Breast epithelium (tissue), 4 donors: ENCODE measurements at places on chromosomes 12 and 14.

DNA sequence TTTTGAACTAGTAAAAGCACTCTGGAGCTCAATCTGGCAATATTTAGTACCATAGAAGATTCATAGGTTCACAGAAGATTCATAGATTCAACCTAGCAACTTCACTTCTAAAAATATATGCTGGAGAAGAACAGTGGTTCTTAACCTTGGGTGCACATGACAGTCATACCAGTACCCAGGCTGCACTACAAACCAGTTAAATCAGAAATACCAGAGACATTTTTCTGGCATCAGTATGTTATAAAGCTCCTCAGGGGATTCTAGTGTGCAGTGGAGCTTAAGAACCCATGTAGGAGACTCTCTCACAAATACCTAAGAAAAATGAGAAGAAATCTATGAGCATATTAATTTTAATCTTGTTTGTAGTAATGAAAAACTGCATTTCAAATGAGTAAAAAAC lies 46.6 kb downstream of the CNTN1 start:
- DNase-seq = no peak

DNA sequence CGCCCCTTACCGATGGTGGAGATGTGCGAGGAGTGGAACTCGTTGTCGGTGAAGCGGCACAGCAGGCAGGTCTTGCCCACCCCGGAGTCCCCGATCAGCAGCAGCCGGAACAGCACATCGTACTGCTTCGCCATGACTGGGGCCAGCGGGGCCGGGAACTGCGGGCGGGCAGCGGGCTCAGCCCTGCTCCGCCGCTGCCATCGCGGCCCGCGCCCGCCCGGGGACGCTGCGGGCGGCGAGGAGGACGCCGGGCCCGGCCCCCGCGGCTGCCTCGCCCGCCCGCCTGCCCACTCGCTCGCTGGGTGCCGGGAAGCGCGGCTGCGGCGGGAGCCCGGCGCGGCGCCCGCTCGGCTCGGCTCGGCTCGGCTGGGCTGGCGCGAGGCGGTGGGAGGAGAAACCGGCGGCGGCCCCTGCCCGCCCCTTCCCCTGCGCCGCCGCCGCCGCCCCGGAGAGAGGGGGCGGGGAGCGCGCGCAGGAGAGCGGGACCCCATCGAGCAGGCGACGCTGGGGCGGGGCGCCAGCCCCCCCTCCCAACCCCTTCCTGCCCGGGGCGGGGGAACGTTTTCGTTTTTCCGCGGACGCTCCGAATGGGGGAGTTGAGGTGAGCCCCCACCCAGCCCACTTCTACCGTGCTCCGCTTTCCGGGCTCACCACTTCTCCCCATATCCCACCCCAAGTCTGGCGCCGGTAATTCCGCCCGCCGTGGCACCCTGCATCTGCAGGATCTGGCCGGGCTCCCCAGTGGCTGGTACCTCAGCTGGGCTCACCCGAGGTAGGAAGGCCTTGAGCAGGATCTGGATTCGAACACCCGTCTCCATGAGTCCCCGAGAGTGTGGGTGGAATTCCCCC lies at the start of gene RAB15:
Gene RAB15, minus strand, starts transcription at position 394 of the 849 bp plus-strand sequence. Its CDS starts 260 bp downstream, at position 134.
- DNase-seq = no peak

DNA sequence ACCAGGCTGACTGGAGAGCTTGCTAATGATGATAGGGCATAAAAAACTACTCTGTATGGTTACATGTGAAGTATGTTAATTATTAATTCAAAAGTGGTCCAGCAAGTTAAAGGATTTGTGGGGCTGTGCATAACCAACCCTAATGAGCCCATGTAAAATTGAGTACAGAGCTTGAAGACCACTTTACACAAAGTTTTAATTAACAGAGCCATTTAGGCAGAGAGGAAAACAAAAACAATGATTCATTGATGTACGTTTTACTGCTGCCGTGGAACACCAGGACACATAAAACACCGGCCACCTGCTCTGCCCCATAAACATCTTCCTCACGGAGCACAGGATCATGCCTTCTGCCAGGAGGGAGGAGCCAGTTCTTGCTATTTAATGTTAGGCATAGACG lies 83.5 kb downstream of the RIMBP2 start:
- peak; percentile 7 for DNase-seq

DNA sequence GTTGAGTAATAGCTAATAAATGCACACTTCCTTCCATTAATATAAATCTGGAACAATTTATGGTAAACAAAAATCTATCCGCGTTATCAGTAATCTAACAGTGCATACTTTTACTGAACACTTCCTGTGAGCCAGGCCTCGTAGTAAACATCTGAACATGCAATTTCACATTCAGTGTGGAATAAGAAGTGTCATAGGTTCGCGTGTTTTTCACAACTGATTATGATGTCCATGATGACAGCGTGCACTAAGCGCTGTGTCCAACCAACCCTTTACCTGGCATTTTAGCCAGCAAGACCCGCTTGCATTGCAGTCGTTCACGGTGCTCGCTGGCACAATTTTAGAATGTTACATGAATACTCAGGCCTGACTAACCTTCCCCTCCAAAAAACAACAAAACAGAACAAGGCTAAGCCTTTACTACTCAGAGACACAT lies 2.1 kb downstream of the PNMA1 start:
- no peak for DNase-seq

GRCh38 chr14:29587761-29588470 lies 339.7 kb downstream of the PRKD1 start:
- no peak for DNase-seq

GRCh38 chr12:101439236-101439635 lies 31.7 kb upstream of the ARL1 start:
- DNase-seq = no peak

DNA sequence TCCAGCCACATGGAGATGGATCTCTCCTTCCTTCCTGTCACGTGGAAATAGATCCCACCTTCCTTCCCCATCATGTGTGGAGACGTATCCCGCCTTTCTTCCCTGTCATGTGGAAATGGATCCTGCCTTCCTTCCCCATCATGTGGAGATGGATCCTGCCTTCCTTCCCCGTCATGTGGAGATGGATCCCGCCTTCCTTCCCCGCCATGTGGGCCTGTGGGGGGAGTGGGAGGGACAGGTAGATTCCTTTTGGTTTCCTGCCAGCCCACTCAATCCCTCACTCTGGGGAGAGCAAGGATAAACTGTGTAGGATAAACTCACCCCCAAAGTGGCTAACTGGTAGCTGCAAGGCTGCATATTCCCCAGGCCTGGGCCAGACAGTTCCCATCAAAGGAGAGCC lies 31.7 kb upstream of the TDRD9 start:
- DNase-seq = no peak

GRCh38 chr12:72209086-72209485 lies 63.1 kb upstream of the TRHDE start:
- DNase-seq = no peak

DNA sequence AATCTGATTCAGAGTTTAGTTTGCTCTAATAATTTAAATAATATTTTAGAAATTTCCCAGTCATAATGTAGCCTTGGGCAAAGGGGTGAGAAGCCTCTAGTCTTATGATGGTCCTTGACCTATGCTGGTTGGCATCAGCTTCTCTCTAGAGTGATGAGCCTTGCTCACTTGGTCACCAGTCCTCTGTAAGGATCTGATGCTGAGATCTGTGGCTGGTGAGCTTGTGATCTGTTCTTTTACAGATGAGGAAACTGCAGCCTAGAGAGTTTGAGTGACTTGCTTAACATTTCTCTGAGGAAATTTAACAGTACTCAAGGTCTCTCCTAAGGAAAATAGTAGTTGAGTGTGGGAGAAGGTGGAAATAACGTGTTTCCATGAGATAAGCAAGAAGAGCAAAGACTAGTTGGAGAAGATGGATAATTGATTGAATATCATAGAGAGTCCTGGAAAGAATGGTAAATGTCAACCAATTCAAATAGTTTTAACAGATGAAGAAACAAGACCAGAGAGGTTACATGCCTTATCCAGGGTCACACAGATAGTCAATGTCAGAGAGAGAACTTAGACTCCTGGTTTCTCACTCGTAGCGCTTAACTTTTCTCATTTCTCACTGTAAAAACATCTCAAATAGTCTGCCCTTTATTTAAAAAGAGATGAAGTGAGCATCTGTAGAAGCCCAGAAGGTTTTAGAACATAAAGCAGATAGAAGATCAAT lies 89.7 kb upstream of the ETV6 start:
- no peak for DNase-seq

GRCh38 chr14:24321212-24321975 lies 10.1 kb downstream of the LTB4R start:
- DNase-seq = no peak

- DNase-seq = no peak
Measured at GRCh38 chr12:109020796-109021380, at the start of gene SVOP. SVOP (minus strand) TSS chr12:109021068; CDS start chr12:109020868, 200 bp downstream.
